Hematopoietic multipotent progenitor cell treated with erythropoietin and hydrocortisone succinate and interleukin-3 and kit ligand, for 17 days (in vitro differentiated cells): ENCODE measurements at places on chromosomes 13 and 19.
A peak's percentile ranks its signal among the peaks of the same experiment; 100 is the strongest.

- no peak for DNase-seq
Observed at GRCh38 chr19:13003081-13003480, 7.8 kb downstream of the NFIX start.

DNA sequence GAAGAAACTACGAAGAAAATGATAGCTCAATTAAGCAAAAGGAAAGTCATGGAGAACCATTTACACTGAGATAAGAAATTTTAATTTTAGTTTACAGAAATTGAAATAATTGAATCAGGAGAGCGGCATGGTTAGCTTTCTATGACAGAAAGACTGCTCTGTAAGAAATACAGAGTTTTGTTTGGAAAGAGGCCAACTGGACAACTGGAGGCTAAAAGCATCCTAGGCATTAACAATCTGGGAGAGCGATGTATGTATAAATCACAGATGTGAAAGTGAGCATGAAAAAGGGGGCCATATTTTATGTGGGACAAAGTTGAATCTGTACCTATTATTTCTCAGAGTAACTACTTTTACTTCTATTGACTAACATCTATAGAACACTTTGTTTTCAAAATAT lies 1608.8 kb upstream of the PCDH20 start:
- no peak for DNase-seq

DNA sequence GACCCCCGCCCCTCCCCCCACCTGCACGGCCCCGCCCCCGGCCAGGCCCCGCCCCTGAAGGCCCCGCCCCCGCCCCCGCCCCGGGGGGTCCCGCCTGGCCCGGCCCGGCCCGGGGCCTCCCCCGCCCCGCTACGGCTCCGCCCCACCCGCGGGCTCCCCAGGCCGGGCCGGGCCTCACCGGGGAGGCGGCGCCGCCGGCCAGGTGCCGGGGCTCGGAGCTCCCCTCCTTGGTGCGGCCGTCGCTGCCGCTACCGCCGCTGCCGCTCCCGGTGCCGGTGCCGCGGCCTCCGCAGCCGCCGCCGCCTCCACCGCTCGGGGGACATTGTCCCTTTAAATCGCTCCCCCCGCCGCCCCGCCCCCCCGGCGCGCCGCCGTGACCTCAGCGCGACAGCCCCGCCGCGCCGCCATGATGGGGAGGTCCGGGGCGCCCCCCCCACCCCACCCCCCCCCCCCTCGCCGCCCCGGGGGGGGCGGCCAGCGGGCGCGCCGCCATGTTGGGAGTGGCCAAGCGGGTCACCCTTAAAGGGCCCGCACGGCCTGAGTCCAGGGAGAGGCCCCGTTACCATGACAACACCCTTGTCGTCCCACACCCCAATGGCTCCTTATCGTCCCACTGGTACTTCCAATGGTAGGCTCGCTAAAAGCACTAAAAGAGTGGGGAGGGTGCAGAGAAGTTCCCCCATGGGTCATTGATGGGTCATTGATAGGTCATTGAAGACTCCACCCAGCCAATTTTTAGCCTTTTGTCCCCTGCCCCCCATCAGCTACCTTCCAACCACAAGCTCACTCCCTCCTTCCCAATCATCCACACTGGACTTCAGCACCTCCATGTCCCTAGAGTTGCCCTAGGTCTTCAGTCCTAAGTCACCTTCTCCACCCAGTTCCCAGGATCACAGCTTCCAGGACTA lies at the start of gene WIZ:
TSS of gene WIZ (minus strand) at position 337 of the 908 bp plus-strand sequence. CDS start 1,649 bp downstream, outside the sequence.
- DNase-seq = peak; percentile 92

GRCh38 chr13:99144306-99144705 lies 56.3 kb upstream of the UBAC2 start:
- no peak for DNase-seq

DNA sequence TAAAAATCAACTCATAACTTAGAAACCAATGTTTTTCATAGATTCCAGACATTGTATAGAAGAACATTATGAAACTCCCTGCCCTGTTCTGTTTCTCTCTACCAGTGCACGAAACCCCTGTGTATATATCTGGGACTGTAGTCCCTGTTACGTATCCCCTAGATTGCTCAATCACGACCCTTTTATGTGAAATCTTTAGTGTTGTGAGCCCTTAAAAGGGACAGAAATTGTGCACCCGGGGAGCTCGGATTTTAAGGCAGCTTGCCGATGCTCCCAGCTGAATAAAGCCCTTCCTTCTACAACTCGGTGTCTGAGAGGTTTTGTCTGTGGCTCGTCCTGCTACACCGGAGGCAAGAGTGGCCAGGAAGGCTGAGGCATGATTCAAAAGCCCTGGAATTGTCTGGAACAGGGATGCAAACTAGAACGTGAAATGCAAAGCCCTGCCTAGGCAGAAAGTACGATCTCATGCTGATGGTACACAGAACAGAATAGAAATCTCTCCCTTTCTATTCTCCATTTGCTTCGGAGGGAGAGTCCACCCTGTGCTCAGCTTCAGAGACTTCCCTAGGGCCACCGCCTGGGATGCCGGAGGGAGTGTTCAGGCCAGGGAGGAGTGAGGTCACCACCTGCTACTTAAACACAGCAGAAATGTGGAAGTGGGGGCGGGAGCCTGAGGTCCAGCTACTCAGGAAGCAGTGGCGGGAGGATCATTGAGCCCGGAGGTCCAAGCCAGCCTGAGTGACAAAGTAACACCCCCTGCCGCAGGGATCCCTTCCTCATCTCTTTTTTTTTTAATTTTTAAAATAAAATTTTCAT lies 758 bp upstream of the ZNF888 start:
- DNase-seq = no peak

DNA sequence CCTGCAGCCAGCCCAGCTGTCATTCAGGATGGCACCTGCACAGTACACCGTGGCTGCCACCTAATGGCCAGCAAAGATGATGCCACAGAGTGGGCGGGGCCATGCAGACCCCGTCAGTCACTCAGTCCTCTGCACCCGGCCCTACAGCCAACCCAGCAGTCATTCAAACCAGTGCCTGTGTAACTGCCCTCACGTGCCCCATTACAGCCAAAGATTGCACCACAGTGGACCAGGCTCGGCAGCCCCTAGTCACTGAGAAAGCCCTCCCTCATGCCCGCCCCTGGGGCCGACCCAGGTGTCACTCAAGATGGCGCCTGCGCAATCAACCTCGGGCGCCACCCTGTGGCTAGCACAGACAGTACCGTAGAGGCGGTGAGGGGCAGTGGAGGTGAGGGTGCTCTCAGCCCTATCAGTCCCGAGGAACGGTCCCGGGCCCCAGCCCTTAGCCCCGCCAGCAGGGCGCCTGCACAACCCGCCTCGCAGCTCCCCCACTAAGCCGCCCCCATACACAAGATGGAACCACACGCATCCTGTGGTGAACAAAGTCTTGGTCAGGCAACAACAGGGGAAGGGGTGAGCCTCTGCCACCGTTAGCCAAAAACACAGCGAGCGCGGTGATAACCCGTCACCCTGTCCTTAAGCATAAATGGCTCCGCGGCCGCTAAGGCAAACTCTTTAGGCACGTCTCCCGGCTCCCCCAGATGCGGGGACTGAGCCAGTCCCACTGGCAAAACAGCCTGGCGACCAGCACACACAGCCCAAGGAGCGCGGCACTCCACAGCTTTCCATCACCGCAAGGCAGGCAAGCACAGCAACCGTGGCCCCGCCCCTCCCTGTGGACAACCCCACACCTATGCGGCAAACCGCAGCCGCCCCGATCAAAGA lies 2.3 kb downstream of the PEG3 start:
- no peak for DNase-seq
